ENCODE measurements at places on chromosomes 1 and 21.

DNA sequence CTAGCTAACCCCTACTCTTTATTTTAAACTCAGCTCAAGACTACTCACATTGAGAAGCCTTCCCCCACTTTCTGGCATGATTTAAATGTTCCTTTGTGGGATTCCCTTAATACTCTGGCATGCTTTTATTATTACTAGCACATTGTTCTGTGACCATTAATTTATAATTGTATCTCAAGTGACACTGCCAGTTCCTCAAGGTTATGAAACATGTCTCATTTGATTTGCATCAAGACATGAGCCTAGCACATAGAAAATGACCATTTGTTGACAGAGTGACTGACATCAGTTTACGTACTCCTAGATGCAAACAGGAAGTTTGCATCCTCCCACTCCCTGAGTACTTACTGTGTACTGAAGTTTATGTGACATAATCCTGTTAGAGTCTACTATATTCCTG, 15.2 kb downstream of the RGS4 start:
- no peak for DNase-seq

DNA sequence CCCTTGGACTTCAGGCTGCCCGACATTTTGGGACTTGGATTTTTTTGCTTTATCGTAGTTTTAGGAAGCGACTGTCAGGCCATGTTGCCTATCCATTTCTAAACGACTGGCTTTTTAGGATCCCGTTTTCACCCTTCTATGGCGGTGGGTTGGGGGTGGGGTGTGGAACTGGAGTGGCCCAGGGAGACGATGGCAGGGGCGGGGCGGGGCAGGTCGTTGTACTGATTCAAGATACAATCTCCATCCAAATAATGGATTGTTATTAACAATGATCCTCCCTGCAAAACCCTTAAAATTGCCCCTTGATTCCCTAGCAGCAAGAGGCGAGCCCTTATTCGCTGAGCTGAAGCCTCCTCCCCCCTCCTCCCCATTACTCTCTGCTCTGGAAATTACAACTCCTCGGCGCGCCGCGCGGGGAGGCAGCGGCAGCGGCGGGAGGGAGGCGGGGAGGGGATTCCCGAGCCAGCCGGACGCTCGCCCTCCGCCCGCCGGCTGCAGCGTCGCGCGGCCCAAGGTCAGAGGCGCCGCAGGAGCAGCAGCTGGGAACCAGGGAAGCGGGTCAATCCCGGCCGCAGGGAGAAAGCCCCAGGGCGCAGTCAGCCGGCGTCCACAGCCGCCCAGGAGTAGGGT, at the start of gene TRIM67:
Gene TRIM67 (plus strand): TSS at position 392 of the 630 bp plus-strand sequence. CDS start 912 bp downstream, outside the sequence.
- DNase-seq, result no peak

GRCh38 chr1:232687304-232687703, 57.4 kb upstream of the SIPA1L2 start:
- no peak for DNase-seq

GRCh38 chr1:201254625-201255478, 28.5 kb upstream of the PKP1 start:
- DNase-seq, result peak; percentile 33

DNA sequence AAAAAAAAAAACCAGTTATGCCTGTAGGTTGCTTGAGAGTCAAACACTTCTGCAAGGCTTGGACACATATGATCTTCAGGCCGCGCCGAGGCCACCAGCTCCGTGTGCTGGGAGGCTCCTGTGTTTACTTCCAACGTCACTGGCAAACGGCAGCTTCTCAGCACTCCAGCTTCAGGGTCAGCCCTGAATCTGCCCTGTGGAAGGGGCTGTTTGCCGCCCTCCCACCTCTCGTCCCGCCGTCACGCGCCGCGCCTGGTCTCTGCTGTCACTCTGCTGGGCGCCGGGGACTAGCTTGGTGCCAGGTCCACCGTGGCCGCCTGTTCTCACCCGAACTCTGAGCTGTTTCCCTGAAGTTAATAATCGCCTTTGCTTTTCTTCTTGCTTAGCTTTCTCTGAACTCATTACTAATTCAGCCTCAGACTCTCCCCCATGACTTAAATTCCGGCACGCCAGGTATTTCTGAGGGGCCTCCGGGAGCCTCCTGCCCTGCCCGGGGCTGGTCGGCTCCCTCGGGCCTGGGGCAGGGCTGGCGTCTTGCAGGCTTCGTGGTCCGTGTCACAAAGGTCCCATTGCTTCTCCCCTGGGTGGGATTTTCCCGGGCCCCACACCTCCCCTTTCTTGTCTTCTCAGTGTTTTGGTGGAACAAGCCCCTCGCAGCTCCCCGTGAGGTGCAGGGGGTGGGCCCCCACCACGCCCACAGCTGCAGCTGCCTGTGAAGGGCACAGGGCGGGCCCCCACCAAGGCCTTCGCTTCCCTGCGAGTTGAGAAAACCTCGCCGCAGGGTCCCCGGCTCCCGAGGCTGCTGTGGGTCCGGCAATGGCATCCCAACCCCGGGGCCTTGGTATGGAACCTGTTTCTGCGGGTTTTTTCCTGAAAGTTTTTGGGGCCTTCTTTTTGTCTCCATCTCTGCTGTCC, 14.6 kb upstream of the C1orf159 start:
- no peak for DNase-seq

DNA sequence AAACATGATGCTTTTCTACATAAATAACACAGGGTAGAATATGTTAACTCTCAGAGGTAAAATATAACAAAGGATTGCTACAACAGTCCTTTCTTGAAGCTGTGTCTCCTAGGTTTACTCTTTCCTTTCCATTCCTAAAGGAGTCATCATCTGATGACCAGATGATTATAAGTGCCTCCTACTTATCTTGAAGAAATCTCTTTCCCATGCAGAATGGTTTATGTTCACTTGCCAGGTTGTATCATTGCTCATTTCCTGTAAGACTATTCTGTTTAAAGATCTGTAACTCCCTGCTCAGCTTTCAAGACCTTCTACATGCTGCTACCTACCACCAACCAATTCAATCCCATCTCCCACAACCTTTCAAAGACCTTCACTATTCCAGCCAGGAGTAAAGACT, 51.5 kb upstream of the PTCH2 start:
- DNase-seq, result no peak

DNA sequence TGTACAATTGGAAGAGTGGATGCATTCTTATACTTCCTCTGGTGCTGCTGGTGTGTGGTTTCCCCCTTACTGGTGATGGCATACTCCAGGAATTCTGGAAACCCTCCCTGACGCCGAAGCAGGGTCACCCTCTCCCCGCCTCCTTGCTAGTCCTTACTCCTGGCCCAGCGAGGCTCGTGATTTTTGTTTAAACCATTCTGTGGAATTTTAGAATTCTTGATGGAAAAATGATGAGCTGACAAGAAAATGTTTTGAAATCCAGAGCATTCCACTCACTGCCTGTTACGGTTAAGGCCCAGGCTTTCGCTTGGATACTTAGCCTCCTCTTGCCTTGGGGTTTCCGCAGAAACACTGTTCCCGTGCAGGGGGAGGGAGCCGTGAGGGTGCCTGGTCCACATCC, 41.1 kb downstream of the IL6R start:
- no peak for DNase-seq

GRCh38 chr1:145906954-145907753, 2.7 kb downstream of the ITGA10 start:
- DNase-seq, result no peak

- no peak for DNase-seq
These were observed 27.7 kb downstream of the PADI3 start for GRCh38 chr1:17276568-17276967.
